Stimulated activated CD8-positive, alpha-beta memory T cell treated with anti-CD3 and anti-CD28 coated beads, Interleukin-4, amount 100 ng/mL, for 24 hours (primary cell): ENCODE measurements at places on chromosomes 1 and 21.

GRCh38 chr21:18030248-18030647, 211.1 kb upstream of the C21orf91 start:
- no peak for DNase-seq

GRCh38 chr1:192158181-192158580, at the start of gene RGS18:
Gene RGS18, plus strand, starts transcription at chr1:192158462. Its CDS starts 176 bp downstream, at chr1:192158638.
- no peak for DNase-seq

DNA sequence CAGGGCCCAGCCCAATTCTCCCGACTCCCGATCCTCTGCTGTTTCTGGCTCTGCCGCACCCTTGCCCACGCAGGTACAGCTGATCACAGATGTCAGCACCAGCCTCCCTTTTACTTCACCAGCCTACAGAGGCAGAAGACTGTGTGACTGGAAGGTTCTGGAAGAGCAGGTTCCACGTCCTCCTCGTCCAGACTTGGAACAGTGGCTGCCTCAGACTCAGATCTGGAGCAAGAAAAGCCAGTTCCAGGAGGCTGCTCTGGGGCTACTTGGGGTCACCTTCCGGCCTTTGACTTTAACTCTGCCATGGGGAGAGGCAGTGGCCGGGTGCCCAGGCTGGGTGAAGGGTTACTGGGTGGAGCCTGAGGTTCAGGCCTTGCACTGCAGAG, 16.1 kb upstream of the KLHDC7A start:
- no peak for DNase-seq

DNA sequence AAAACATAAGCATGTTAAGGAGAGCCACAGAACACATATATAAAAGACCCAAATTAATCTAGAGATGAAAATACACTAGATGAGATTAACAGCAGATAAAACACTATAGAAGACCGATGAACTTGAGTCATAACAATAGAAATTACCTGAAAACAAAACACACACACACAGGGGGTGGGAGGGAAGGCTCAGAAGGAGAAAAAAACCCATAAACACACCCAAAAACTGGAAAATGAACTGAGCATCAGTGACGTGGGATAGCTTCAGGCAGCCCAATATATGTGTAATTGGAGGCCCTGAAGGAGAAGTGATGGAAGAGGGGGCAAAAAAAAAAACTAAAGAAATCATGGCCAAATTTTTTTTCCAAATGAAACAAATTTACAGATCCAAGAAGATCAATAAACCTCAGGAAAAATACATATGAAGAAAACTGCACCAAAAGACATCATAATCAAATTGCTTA, 11.4 kb downstream of the ALDH9A1 start:
- DNase-seq = no peak
